Heart left ventricle (tissue), 16 donors: ENCODE measurements at places on chromosomes 11 and 22. TPM values are rescaled to one million over a fixed set of nuclear protein-coding genes. Genes with fewer than 3 reads are reported as not detected.

- peak; percentile 26 for DNase-seq
These were observed 62.7 kb downstream of the PAK1 start for GRCh38 chr11:77411137-77411707.

DNA sequence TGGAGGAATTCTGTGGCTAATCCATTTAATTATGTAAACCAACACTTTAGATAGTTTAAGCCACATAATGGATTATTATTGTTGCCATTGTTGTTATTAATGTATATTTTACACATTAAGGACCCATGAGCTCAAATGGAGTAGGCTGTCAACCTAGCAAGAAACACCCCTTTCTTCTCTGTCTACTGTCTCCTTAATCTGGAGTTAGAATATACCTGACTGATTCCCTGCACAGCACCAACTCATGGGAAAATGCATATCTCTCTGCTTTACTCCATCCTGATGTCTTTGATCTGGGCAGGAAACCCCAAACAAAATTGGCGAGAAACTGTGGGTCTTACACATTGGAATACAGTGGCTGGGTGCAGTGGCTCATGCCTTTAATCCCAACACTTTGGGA lies 24.0 kb upstream of the ME3 start:
- no peak for DNase-seq

DNA sequence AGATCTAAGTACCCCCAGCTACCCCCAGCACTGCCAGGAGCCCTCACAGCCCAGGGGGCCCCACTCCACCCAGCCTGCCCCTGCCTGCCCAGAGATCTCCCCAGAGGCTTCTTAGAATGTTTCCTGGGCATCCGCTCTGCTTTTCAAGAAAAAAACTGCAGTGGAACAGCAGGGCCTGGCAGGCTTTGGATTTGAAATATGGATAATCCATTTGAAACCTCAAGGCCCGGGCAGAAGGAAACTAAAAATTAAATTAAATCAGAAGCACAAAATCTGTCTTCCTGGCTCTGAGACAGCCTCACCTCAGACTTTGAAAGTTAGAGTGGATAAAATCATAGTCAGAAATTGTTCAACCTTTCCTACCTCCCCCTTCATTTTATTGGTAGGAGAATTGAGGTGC lies 273.6 kb downstream of the OPCML start:
- no peak for DNase-seq

- no peak for DNase-seq
These were observed 18.0 kb upstream of the CHST1 start for GRCh38 chr11:45683271-45684058.

MRGPRX4 gene
- not detected for polyA plus RNA-seq

DRICH1 gene
- 0.11 TPM for polyA plus RNA-seq
